PC-3 (cell line): ENCODE measurements at places on chromosomes 16 and 17. TPM values are rescaled to one million over a fixed set of nuclear protein-coding genes. Genes with fewer than 3 reads are reported as not detected.

Gene MFSD6L
- 0.07 TPM in 1 of 2 replicates, not detected in the other for total RNA-seq

Gene ABCC6
- 0.73 TPM in 1 of 2 replicates, not detected in the other for total RNA-seq

Gene SPATA22
- total RNA-seq: 1.8 TPM in 1 of 2 replicates, not detected in the other

Gene MEIOB
- not detected in 2 replicates for total RNA-seq

Gene TPSG1
- total RNA-seq: not detected in 2 replicates

Gene NTN3
- total RNA-seq: not detected in 2 replicates

Gene CCL7
- not detected in 2 replicates for total RNA-seq

Gene CHD9NB
- 0.40 TPM in 1 of 2 replicates, not detected in the other for total RNA-seq

Gene TNRC6A
- total RNA-seq: 16.2 and 20.3 TPM in 2 replicates

Gene CDC42EP4
- 83.1 and 109 TPM in 2 replicates for total RNA-seq

Gene DUSP3
- total RNA-seq: 48.6 and 50.7 TPM in 2 replicates

Gene CDK3
- 4.3 and 8.5 TPM in 2 replicates for total RNA-seq

Gene C16orf54
- not detected in 2 replicates for total RNA-seq

Gene DPEP3
- not detected in 2 replicates for total RNA-seq
